Skin of body (tissue), 3 donors: ENCODE measurements at places on chromosomes 2 and 18. TPM values are rescaled to one million over a fixed set of nuclear protein-coding genes. Genes with fewer than 3 reads are reported as not detected.

DNA sequence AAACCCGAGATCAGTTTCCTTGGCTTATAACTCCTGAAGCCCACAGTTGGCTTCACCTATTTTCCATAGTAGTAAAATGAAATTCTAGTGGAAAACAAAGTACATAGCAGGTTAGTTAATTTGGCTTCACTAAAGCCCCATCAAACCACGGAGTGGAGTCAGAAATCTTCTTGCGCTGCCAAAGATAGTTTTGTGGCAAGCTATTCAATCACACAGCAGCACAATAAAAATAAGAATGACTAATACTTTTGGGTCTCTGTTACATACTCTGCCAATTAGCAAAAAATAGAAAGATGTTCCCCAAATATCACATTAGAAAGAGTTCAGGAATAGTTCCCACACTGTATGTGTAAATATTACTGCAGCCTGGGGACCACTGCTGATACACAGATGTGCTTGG is 175.2 kb upstream of the NOL4 start:
- no peak for DNase-seq

DNA sequence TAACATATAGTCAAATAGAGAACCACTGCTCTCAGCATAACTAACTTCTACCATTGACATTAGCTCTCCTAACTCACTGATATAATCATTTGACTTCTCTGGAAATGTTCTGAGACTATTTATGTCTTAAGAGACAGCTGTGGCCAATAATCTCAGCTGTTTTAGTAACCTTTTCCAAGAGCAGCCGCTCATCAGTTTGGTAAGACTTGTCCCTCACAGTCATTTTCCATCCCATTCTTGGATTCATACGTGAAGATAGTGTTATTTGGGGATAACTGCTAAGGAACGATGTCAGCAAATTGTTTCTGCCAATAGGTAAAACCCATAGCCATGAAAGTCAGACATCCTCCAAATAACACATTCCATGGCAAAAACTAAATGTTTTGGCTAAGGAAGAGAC is 127.8 kb downstream of the LNPK start:
- DNase-seq: no peak

- no peak for DNase-seq
Observed at GRCh38 chr2:207312006-207312356, 146.2 kb upstream of the KLF7 start.

GRCh38 chr2:203733684-203734083 is 27.2 kb downstream of the CD28 start:
- DNase-seq: no peak

DNA sequence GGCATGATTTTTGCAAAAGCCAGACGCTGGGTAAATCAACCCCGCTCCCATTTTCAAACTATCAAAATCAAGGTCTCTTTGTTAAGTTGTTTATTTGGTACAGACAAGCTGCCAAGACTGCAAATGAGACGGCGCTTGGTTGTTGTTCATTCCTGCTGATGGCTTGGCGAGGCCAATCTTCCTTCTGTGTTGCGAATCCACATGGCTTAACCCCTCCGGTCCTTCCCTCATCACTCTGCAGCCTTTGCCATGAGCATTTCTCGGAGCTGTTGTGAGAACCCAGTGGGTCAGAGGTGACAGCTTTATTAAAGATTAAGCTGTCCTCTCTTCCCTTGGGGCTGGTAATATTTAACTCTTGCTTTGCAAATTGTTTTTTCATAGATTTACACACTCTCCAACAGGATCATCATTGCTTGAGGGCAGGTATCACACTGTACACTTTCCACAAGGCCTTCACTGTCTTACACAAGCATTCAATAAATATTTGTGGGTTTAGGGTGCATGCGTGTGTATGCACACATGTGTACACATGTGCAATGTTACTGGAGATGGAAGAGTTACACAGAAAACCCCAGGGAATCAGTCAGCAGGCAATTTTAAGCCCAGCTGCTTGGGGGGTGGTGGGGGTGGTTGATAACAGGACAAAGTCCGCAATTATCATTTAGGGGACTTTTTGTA is 27.8 kb upstream of the KCNF1 start:
- no peak for DNase-seq

DNA sequence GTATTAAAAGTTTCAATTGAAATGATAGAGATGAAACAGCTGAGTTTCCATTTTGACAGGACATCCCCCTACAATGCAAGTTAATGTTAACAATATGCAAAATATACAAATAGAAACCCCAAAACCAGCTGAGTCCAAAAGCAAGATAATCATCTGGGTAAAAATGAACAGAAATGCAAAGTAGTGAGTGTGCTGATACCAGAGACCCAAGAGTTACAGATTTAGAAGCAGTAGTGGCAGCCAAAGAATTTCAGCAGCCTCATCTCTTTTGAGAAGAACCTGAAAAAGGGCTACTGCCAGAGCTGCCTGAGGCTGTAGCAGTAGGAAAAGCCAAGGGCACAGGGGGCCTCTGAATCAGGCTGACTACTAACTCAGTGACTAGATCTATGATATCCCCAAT is 82.6 kb downstream of the THADA start:
- DNase-seq: no peak

- DNase-seq: no peak
Observed at GRCh38 chr2:124333784-124334183, 308.7 kb downstream of the CNTNAP5 start.

DNA sequence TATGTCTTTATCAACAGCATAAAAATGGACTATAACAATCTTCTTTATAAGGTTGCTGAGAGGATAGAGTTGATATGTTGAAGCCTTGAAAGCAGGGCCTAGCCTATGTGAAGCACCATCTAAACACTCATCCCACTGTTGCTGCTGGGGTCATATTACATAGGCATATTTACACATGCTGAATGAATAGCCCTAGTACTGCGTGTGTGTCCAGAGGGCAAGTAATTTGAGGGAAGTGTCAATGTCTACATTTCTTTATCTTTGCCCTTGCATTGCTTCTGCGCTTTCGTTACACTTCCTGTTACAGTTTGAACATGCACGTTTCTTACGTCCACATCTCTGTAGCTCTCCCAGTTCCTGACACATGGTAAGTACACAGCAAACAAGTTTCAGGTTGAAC is 280.3 kb upstream of the ATP5MC3 start:
- no peak for DNase-seq

DNA sequence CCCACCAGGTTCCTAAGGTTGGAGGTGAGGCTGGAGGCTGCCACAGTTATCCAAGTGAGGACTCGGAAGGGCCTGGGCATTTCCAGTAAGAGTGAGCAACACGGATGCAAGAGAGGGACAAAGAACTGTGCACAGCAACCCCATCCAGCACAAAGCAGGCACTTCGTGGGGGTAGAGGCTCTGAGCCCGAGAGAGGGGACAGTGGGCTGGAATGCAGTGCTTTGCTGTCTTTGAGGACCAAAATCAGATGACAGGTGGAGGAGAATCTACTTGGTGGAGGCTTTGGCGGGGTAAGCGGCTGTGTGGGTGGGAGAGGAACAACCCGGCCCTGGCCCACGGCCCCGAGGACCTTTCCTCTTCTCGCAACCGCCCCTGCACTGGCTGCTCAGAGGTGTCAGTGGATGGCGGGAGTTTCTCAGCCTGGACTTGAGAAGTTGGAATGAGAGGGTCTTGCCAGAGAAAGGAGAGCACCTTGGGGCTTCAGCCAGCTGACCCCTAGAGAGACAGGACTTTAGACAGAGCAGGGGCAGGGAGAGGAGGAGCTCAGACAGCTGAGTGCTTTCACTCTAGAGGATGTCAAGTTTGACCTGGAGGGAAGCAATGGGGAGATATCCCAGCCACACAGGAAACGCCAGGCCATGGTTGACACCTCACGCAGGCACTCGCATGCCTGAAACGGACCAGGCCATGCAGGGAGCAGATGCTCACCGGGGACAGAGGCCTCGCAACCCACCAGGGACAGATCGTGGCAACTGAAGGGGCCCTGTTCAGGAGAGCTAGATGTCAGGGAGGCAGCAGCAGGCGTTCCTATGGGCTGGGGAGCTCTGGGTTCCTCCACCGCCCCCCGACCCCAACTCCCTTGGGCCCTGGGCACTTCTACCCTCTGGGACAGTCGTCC is 11.6 kb downstream of the RAMP1 start:
- no peak for DNase-seq

GRCh38 chr2:25363733-25364132 is 22.0 kb upstream of the DNMT3A start:
- DNase-seq: no peak

GRCh38 chr2:39401319-39401718 is 35.8 kb downstream of the MAP4K3 start:
- no peak for DNase-seq

DNA sequence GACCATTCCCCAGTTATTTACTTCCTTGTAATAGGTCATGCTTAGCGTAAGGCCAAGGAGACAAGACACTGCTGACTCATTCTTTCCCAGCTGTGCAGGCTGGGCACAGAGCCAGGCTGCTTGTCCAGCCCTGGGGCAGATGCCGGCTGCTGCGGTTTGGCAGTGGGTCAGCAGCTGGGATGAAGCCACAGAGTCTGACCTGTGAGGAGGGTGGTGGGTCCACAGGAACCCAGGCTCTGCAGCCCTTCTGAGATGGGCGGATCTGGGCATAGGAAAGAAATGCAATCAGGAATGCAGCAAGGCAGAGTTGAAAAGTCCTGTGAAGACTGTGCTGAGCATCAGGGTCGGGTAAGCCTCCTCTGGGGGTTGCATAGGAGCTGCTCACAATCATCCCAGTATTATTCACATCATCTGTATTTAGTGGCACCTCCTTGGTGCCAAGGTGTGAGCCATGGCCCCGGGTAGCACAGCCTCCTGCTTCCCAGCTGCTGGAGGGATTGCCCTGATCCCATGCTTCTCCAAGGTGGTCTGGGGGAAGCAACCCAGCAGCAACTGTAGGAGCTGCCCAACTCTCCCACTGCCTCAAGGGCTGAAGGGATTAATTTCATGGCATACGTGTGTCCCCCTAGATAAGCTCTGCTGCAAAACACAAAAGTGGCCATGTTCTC is 139.0 kb downstream of the DDX1 start:
- peak; percentile 59 for DNase-seq

- DNase-seq: no peak
Observed at GRCh38 chr2:98181346-98181745, 94.4 kb downstream of the VWA3B start.

GRCh38 chr2:43455731-43456642 is 139.9 kb downstream of the THADA start:
- DNase-seq: no peak

- DNase-seq: no peak
Observed at GRCh38 chr2:109141006-109141600, 12.1 kb downstream of the SH3RF3 start.

DNA sequence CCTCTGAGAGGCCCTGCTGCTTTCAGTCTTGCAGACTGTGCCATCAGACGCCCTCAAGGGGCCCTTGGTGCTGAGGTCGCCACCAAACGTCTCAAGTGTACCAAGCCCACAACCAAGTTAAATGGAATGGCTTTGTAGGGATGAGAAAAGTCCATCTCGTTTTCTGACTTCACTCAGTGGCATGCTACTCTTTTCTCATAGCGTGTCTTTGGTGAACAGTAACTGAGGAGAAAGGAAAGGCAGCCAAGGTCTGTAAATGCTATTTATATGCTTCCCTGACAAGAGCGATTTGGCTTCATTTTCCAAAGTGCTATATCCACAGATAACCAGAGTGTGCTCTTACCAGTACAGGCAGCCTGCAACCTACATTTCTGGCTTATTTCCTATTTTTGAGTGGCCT is 123.0 kb downstream of the MTX2 start:
- peak; percentile 49 for DNase-seq

DNA sequence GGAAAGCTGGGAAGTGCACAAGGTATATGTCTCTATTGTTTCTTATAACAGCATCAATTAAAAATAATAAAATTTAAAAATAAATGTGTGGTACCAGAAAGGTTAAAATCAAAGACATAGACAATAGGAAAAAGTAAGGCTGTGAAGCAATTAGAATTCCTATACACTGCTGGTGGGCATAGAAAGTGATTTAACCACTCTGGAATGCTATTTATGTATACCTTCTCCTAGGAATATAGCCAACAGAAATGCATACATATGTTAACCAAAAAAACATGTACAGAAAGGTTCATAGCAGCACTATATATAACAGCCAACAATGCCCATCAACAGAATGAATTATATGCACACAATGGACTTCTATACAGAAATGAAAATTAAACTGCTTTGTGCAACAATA is 43.0 kb downstream of the WDSUB1 start:
- DNase-seq: no peak

DNA sequence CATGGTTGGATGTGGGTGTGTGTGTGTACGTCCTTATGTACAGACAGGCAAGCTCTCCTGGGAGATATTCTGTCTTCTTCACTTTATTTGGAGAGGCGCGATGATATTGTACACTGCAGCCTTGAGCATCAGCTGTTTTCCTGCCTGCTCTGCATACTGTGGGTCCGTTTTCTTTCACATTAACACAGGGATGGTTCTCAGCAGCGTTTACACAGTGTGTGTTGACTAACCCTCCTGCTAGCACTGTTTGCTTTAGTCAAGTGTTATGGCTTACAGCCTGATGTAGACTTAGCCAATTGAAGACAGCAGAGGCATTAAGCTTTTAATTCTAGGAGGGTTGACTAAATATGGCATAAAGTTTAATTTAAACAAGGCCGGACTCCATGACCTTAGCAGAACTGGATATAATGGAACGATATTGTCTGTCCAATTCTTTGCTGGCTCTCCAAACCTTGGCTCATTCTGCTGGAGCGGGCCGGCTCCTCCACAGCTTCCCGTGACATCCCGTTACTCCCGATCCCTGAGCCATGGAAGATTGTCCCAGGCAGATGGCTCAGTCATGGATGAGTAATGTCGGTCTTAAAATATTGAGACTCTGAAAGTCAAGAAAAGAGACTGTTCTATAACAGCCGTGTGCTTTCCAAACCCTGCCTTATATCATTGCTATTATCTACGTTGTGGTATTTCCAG is 134.7 kb downstream of the TPGS2 start:
- peak; percentile 41 for DNase-seq

DNA sequence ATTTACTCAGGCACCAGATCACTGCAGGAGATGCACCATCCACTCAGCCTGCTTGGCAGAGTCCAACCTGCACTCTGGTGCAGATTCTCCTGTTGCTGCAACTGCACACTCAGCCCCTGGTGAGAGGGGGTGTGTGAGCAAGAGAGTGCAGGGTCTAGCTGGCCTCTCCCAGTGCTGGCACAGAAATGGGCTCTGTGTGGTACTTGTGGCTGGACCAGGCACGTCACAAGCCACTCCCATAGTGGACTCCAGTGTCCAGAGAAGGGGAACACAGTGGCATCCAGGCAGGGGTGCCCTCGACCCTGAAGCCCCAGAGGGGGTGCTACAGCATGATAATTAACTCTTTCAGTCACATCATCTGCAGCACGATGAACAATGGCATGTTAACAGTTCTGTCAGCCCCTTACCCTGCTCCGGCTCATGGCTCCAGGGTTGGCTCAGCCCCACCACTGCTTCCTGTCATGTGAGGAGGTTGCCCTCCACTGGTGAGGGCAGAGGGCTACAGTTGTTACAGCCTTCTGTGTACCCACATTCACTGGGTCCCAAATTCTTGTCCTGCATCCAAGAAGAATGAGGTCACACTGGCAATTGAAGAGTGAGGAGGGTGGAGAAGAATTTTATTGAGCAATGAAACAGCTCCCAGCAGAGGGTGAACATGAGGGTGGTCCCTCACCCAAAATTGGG is 135.7 kb downstream of the EVA1A start:
- DNase-seq: no peak

The NEU2 gene
- 1.4 TPM for total RNA-seq

The IL1RL1 gene
- 8.7 TPM for total RNA-seq

The UCN gene
- total RNA-seq: 0.30 TPM

The SANBR gene
- total RNA-seq: 15.6 TPM

The ABCB11 gene
- 0.79 TPM for total RNA-seq

The C2orf66 gene
- 0.69 TPM for total RNA-seq

The NXPH2 gene
- 1.9 TPM for total RNA-seq

The KCTD18 gene
- total RNA-seq: 14.0 TPM
